ENCODE measurements at places on chromosomes 5 and 9.

DNA sequence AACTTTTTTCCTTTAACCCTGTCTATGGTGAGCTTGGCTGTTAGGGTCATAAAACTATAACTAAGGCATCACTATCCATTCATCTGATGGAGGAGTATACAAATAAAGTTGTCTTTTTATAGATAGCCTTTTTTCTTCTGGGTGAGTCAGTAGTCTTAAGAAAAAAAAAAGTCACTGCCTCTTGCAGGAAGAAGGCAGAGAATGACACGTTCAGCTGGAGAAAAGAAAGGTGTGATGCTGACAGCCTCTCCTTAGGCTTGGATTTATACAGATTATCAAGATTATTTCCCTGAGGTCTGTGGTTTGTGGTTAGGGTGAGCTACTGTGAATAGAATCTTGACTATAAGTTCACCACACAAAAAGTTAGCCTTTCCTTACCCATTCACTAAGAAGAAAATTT lies 23.0 kb downstream of the EPB41L4B start:
- peak; percentile 91 for DNase-seq

GRCh38 chr5:29899583-29899982 lies 1293.9 kb upstream of the CDH6 start:
- no peak for DNase-seq

DNA sequence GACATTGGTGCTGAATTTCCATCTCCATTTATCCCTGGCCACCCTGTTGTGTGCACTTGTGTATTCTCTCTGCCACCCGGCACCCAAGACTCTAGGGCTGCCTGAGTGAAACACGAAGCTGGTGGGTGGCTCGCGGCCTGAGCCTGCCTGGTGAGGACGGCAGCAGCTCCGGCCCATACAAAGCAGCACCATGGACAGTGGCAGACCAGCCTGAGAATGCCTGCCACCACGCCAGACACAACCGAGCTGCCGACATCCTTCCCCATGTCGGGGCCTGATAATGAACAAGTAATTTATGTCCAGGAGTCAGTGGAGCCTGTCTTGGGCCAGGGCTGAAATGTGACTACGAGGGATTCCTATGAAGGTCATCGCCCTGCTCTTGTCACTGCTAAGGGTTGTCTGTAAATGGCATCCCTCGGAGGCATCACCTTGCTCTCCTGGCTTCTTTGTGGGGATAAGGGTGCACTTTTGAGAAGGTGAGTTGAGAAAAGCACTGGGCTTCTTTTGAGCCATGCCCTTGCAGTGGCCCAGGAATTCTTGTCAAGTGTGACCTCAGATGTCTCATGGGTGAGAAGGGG lies 175.7 kb downstream of the MELK start:
- DNase-seq, result peak; percentile 53

DNA sequence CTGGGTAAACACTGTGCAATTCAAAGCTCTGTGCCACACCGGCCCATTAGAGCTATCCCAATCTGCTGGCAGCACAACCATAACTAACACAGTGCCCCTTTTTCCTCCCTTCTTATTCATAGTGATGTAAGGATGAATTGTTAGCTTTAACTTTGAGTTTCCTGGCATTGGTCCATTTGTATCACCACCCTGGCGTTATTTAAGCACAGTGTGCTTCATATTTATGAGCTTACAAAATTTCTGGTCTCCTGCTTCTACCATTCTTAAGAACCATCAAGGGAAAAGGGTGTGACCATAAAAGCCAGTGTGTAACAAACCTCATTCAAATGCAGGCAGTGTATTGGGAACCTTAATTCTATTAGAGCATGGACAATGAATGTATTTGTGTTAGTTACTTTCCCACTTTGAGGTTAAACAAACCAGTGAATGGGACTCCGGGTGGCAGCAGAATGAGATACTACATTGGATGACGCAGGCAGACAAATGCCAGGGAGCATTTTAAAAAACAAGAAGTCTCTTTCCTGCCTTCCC lies 222.6 kb downstream of the TMEM161B start:
- DNase-seq, result no peak

DNA sequence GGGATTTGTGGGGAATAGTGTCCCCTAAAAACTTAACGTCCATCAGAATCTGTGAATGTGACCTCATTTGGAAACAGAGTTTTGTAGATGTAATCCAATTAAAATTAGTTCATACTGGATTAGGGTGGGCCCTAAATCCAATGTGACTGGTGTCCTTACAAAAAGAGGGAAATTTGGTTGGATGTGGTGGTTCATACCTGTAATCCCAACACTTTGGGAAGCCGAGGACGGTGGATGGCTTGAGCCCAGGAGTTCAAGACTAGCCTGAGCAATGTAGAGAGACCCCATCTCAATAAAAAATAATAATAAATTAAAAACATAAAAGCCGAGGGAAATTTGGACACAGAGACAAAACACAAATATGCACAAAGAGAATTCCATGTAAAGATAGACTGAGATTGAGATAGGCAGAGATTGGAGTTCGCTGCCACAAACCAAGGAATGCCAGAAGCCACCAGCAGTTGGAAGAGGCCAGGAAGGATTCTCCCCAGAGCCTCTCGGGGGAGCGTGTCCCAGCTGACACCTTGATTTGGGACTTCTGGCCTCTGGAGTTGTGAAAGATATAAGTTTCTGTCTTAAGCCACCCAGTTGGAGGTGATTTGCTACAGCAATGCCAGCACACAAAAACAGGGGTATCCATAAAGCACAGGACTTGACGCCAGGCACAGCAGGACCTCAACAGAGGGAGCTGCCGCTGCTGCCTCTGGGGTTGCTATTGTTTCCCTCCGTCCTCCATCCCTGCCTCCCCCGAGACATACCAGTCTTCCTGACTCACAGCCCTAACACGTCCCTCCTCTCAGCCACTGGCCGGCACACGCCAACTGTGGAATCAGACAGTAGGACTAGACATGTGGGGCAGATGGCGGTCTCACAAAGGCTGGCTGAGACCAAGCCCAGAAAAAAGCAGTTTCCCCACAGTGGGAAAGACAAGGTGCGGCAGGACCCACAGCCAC lies 73.8 kb upstream of the IL17B start:
- DNase-seq, result peak; percentile 97

GRCh38 chr5:35753500-35753899 lies 103.2 kb upstream of the IL7R start:
- no peak for DNase-seq

DNA sequence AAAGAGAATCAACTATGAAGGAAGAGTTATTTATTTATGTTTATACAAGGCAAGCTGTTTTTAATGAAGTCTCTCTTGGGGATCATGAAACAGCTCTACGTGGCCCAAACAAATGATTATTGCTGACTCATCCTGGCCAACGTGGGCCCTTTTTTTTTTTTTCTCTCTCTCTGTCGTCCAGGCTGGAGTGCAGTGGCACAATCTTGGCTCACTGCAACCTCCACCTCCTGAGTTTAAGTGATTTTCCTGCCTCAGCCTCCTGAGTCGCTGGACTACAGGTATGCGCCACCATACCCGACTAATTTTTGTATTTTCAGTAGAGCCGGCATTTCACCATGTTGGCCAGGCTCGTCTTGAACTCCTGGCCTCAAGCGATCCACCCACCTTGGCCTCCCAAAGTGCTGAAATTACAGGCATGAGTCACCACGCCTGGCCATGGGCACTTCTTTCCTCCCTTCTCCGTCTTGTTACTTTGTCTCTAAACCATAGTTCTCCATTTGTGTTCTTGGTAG lies 98.3 kb downstream of the BASP1 start:
- peak; percentile 77 for DNase-seq

GRCh38 chr5:60248901-60249300 lies 355.4 kb upstream of the PDE4D start:
- no peak for DNase-seq

DNA sequence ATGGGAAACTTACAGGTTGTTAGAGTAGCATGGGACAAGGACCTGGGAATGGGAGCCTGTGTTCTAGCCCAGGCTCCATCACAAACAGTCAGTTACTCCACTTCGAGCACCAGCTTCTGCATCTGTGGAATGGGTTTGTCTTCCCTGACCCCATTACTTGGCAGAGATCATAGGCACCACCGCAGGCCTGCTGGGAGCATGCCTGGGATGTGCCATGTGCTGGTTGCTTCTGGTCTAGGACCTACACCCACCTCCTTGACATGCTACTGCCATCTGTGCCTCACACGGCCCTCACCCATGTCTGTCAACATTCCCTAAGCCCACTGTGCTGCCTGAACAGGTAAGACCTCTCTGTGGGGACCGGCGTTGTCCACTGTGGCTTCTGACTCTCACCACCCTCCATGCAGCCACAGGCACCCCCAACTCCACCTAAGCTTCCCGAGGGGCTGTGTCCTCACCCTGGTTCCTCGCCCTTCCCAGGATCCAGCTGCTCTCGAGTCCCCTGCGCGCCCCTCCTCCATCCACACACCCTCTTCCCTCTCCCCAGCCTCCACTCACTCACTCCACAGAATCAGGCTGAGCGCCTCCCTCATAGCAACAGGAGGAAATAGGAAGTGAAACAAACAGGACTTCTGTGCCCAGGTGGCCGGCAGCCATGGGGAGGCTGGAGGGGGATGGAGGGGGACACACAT lies 85.9 kb upstream of the FAM120A start:
- no peak for DNase-seq

DNA sequence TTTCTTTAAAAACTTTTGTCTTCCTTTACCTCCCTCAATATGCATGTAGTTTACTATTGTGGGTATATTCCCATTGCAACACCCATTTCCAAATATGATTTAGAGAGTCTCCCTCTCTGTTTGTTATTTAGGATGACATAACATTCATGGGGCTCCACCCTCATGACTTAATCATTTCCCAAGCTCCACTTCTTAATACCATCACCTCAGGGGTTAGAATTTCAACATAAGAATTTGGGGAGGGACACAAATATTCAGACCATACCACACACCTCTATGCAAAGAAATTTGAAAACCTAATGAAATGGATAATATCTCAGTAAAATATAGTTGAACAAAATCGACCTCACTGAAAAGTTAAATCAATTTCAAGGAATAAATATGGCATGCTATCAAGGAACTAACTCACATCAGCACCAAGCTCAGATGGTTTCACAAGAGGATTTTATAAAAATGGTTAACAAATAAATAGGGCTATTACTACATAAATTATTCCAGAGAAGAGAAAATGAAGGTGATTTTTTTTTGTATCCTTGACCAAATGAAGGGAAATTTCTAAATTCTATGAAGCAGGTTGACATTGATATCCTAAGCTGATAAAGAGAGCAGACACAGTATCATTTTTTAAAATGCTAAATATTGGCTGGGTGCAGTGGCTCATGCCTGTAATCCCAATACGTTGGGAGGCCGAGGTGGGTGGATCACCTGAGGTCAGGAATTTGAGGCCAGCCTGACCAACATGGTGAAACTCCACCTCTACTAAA lies 20.2 kb upstream of the UBTD2 start:
- DNase-seq, result peak; percentile 31

- no peak for DNase-seq
These were observed 286.0 kb upstream of the DAP start for GRCh38 chr5:11047030-11047429.

- peak; percentile 25 for DNase-seq
These were observed 24.1 kb downstream of the FYB1 start for GRCh38 chr5:39195198-39195826.

DNA sequence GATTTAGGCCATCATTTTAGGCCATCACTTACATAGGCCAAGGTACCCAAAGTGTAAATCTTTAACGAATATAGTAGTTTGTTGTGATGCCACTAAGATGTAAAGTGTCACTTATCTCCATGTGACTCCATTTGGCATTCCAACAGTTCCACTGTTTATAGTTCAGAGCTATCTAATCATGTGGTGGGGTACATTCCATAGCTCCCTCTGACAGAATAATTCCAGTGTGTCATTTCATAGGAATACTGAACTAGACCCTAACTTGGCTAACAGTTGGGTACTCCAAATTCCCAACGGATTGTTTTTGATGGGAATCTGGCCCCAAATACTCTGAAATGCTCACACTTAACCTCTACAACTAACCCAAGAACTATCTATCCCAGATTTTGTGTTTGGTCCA lies 76.7 kb upstream of the FST start:
- DNase-seq, result no peak

DNA sequence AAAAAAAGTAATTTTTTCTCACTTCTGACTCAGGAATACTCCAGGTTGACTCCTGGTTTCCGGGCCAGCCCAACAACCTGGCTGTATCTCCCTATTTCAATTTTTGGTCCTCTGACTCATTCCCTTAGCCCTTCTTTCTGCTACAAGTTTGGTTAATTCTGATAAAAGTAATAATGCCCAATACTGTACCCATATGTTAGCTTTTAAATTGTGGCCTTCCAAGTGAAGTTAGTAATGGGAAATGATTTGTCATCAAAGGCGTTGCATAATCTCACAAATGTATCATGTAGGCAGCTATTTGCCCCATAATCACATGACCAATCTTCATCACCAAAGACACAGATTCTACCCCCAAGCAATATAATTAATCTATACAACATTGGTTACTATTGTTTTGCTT lies 31.1 kb upstream of the BNC2 start:
- peak; percentile 64 for DNase-seq

GRCh38 chr5:58440901-58441460 lies 18.9 kb downstream of the PLK2 start:
- DNase-seq, result no peak

- DNase-seq, result no peak
These were observed 40.8 kb upstream of the ARRDC3 start for GRCh38 chr5:91423871-91424270.

DNA sequence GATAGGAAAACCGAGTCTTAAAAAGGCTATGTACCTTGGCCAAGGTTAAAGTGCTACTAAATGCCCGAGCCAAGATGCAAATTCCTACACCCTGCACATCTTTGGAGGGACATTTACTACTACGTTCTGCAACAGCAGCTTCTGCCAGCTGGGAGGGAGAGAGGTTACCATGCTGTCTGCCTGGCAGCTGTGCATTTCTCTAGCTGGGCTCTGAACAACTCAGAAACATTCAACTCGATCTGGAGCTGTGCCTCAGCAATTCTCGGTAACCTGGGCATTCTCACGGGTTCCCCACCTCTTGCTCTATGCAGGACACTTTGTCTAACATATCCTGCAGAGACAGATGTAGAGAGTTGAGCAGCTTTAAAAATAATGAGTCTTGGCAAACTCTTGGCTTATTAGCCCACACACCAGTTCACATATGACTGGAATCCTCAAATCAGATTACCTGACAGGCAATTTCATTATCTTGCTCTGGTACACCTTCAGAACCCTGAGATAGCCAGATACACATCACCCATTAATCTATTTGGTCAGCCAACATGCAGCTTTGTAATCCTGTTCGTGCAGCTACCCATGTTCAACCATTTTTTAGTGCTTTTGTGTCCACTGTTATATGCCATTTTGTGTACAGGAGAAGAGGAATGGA lies 115.8 kb downstream of the EFNA5 start:
- DNase-seq, result no peak
